GOT3 (cell line): ENCODE measurements at places on chromosomes 12 and 14.

GRCh38 chr12:114272605-114273004 is 133.3 kb downstream of the TBX5 start:
- DNase-seq = no peak

- peak; percentile 6 for DNase-seq
These were observed 9.7 kb upstream of the IFI27 start for GRCh38 chr14:94100847-94101246.

DNA sequence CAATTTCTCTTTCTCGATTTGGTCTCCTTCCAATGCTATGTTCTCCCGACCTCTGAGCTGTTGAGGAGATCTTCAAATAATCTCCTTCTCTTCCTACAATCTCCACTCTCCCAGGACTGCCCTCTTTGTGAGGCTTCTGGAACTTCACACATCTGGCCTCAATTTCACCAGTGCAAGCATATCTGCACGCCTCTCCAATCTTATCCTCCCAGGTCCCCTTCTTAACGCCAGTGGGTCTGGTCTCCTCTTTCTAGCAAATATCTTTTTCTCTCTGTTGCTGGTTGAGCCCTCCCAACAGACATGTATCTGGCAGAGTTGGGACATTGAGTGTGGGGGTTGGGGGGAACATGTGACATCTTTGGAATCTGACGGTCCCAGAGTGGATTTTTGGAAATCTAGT is 17.9 kb downstream of the RTL1 start:
- DNase-seq = no peak

- DNase-seq = no peak
These were observed 650 bp upstream of the PTGER2 start for GRCh38 chr14:52313462-52313861.

GRCh38 chr12:56332512-56333196 is 1.1 kb downstream of the PAN2 start:
- DNase-seq = no peak

DNA sequence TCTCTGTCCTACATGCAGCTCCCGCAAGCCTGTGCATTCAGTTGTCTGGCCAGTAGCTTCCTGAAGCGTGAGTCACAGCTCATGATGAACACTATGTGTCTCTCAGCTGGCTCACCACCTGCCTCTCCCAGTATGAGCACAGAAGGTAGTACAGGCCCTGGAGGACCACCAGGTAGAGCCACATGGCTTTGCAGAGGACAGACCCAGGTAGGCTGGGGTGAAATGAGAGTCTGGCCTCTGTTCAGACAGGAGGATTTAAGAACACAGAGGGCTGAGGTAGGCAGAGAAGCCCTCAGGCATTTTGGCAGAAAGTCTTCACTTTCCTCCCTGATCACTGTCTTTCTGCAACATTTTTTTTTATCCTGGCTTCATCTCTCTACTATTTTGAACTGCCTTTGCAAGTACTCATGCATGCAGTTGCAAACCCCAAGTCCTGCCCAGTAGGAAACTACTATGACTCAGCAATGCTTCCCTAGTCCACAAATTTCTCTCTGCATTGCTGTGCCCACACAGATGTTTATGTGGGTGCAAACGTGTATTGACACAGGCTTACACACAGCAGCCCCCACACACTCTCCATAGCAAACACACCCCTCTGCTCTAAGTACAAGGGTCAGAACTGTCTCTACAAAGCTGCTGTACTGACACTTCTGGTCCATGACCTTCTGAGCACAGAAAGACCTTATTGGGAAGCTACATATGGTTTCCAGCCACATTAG is 7.2 kb upstream of the SDR9C7 start:
- DNase-seq = no peak

DNA sequence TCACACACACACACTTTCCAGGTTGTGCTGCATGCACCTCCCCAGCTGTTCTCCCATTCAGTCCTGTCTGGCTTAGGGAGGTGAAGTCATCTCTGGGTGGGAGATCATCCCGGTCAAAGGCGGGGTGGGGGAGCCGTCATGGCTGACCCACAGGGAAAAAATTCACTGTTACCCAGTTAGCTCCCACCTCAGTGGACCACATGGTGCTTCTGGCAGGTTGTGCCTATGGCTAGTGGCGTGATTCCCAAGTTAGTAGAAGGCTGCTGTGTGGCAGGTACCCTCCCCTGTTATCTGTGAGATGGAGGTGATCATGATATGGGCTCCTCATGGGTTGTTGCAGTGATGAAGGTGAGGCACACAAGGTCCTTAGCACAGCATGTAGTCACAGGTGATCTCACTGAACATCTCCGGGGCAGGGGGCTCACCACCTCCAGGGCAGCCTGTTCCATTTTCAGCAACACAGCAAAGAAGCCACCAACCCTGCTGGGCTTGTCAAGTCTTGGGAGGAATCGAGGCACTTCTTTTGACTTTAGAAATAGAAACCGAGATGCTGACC is 154.9 kb upstream of the CCND2 start:
- no peak for DNase-seq

- DNase-seq = no peak
These were observed 154.0 kb downstream of the NDUFA12 start for GRCh38 chr12:94849411-94849976.

DNA sequence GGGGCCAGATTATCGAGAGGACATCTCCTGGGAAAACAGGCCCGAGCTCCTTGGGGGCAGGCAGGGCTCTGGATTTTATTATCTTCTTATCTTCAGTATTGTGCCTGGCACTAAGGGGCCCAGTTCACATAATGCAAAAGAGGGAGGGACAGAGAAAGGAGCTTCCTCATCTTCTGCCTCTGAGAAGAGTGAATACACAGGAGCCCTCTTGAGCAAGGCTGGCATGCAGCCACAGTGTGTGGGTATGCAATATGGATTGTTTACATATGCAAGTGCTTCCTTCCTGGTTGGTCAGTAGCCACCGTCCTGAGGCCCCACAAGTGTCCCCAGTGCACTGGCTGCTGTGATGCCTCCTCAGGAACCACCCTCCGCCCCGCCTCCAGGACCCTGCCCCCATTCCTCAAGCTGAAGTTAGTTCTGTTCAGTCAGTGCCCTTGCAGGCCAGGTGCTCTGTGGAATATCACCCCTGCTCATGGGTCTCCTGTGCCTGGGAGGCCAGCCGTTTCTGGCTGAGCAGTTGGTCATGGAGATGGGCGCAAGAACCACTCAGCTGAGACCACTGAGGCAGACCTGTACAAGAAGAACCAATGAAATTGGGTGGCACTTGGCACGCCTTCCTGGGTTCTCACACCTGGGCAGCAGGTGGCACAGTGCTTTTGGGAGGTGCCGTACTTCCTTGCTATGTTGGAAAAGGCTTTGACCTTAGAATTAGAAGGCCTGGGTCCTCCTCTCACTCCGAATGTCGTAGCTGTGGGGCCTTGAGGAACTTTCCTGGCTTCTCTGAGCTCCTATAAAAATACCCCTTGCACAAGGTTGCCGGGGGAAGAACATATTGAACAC is 35.1 kb upstream of the ACTN1 start:
- DNase-seq = no peak

GRCh38 chr12:123860377-123860776 is 98.3 kb downstream of the DNAH10 start:
- no peak for DNase-seq

DNA sequence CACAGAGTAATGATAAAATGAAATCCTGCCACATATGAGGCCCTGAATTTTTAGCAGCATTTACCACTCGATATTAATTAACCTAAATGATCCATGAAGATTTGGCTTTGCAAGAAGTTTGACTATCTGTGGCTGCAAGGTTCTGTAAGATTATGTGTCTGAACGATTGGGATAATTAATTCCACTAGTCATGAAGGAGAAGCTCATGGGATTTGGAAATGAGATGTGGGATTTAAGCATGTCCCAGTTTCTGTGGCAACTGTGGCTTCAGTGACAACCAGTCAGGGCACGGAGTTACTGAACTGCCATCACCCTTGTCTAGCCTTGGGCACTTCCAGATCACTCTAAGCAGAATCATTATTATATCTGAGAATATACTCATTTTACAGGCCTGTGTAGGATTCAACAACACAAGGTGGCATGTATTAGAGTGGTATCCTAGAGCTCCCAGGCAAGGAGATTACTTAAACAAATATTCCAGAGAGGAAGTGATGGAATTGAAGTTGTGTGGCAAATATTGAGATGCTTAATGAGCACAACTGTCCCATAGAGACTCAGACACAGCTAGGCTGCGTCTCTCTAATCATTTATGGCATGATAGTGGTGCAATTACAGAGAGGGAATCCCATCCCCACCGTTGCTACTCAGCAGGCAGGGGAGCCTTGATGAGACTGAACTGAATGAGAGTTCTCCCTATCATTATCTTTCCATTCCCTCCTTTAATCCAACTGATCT is 205.0 kb upstream of the KRR1 start:
- DNase-seq = no peak

GRCh38 chr12:26327975-26328644 is 132.7 kb downstream of the SSPN start:
- no peak for DNase-seq

DNA sequence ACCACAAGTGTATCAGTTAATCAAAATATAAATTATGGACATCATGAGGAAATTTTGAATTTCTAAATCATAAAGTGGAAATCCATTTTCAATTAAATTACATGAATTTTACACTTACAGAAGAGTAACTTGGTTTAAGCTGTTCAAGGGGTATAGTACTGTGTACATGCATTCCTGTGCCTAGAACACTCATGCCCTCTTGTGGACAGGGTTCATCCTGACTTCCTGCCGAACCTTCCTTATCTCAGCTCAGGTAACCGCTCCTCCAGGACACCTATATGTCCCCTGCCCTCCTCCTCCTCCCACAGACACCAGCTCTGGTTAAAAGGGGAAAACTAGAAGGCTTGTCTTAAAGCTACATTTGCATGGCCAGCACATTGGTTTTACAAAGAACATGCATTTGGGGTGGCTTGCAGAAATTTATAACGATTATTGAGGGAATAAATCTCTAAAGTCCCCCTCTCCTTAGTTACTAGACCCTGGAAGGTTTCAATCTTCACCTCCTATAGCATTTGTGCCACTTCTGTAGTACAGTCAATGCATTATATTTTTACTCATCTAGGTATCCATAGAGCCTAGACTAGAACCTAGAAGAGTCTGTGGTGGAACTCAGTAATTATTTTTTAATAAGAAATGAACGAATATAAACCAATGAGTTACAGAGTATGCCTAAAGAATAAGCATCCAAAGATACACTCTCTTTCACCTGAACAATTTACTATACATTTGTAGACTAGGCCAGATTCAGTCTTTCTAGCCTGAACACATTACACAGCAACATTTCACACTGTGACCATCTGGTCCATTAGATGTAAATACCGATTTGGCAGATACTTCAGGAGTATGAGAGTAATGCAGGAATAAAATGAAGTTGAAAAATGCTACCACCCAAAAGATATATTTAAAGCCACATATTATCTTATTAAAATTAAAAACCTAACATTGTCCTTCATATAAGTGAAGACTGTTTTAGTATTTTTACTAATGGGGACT is 345.6 kb downstream of the PAWR start:
- DNase-seq = no peak

- no peak for DNase-seq
These were observed 38.6 kb downstream of the SYNE2 start for GRCh38 chr14:63891148-63891975.

GRCh38 chr14:64756712-64757111 is 52.5 kb downstream of the PLEKHG3 start:
- DNase-seq = no peak

- DNase-seq = no peak
These were observed 231.1 kb upstream of the FKBP4 start for GRCh38 chr12:2563709-2564108.

- no peak for DNase-seq
These were observed 114.4 kb downstream of the FOXA1 start for GRCh38 chr14:37480446-37481290.

DNA sequence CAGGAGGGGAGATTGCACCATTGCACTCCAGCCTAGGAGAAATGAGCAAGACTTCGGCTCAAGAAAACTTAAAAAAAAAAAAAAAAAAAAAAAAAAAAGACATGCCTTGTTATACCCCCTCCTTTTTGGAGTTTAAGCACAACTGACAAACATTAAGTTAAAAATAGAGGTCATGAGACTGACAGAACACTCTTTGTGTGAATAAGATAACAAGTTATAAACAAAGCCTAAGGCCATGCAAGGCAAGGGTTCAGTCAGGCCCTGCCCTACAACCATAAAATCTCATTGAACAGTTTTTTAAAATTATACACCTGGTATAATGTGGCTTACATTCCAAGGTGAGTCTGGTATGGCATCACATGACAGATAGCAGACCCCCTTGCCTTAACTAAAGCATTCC is 39.3 kb downstream of the TSPAN19 start:
- DNase-seq = no peak

DNA sequence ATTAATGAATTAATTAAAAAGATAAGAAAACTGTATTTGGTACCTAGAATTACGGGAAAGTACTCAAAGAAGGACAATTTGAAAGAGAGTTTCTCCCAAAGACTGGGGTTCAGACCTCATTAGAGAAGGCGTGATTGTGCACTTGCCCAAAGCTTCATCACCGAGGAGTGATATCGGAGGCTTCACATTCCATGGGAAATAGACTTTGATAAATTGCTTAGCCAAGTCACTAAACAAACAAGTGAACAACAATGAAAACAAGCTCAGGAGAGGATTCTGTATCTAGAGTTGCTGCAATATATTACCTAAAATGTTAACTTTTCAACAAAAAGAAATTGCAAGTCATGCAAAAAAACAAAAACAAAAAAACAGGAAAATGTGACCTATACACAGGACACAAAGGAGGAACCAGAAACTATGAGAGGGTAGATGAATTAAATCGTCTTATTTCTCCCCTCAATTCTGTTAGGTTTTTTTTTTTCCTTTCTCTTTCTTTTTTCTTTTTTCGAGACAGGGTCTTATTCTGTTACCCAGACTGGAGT is 3.4 kb downstream of the SPATA7 start:
- DNase-seq = no peak

- no peak for DNase-seq
These were observed 21.2 kb downstream of the HDAC7 start for GRCh38 chr12:47798382-47798948.

GRCh38 chr12:129729170-129729569 is 174.7 kb downstream of the TMEM132D start:
- no peak for DNase-seq

- no peak for DNase-seq
These were observed 204.9 kb downstream of the DAD1 start for GRCh38 chr14:22384167-22384549.

GRCh38 chr14:103627073-103628025 is 1.7 kb upstream of the KLC1 start:
- DNase-seq = no peak

DNA sequence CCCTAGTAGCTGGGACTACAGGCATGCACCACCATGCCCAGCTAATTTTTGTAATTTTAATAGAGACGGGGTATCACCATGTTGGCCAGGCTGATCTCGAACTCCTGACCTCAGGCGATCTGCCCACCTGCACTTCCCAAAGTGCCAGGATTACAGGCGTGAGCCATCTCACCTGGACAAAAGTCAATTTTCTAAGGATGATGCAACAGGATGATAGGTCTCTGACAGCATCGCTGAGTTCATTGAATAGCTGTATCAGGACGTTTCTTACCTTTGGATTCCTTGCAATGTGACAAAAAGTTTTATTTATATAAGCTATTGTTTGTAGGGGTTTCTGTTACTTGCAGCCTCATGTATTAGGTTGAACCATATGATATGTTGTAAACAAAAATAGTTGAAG is 55.5 kb upstream of the PCED1B start:
- no peak for DNase-seq

GRCh38 chr14:33414041-33414440 is 475.4 kb downstream of the NPAS3 start:
- DNase-seq = no peak
